ENCODE measurements at places on chromosomes 2 and 18.

DNA sequence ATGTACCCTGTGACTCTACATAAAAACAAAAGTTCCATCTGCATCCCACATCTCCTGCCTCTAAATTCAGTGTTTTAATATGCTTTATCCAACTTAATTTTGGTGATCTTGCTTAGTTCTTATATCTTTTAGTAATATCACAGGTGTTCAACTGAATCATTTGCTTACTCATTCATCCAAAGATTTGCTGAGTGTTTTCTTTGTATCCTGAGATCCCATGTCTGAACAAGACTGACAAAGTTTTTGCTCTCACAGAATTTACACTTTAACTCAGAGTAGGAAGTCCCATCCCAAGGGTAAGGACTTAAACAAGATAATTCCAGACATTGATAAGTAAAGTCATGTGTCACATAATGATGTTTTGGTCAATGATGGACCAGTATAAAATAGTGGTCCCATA, 87.0 kb downstream of the FSIP2 start:
- no peak for DNase-seq

GRCh38 chr2:14189929-14190328, 442.6 kb upstream of the LRATD1 start:
- DNase-seq = no peak

GRCh38 chr2:200797242-200797770, 14.4 kb upstream of the BZW1 start:
- no peak for DNase-seq

DNA sequence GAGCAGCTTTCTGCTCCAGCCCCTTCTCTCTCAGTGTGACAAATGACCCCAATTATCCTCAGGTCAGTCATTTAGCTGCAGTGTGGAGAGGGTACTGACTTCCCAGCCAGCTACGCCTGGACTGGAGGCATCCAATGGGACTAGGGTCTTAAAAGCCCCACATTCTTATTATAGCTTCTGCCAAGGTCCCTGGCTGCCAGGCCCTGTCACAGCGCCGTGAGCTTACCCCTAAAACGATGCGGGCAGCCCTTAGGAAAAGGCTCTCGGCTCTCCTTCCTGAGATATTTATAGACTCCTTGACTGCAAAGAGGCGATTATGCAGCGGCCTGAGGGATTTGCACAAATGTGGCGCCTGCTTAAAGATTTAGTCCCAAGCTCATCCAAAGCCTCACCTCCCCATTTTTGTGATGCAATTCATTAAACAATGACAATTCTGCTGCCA, 69.2 kb upstream of the EDAR start:
- no peak for DNase-seq

DNA sequence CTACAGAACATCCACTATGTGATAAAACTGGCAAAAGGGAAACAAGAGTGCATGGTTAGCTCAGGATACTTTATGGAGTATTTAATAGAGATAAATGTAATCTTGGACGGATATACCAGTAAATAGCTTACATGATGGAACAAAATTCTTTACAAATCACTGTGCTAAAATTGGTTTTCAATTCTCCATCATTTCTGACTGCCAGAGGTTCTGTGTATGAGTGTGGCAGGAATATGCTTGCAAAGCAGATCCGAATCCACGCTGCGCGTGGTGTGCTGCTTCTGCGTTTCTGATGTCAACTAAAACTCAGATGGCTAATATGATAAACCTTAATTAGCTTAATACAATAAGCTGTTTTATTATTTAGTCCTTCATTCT, 2.1 kb downstream of the ZNF532 start:
- no peak for DNase-seq
